Foreskin melanocyte (primary cell): ENCODE measurements at places on chromosomes 16 and 17.
A peak's percentile ranks its signal among the peaks of the same experiment; 100 is the strongest.

DNA sequence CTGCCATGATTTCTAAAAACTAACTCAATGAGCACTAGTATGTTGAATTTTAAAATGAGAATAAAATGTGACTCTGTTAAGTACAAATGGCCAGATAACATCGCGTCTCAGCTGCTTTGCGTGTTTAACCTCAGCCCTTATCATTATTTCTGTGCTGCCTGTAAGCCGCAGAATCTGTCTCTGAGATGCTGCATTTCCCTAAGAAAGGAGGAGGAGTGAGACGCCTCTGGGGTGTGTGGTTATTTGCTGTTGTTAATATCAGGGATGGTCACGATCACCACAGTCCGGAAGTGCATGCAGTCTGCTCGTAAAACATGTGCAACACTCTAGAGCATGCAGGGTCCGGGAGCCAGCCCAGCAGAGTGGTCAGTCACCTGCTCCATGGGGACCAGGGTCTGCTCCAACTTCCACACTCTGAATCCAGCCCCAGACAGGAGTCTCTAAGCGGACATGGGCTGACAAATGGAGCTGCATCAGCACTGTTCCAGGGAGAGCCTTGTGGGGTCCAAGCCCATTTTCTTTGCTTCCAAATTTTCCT is 342.5 kb downstream of the MAF start:
- DNase-seq, result no peak

DNA sequence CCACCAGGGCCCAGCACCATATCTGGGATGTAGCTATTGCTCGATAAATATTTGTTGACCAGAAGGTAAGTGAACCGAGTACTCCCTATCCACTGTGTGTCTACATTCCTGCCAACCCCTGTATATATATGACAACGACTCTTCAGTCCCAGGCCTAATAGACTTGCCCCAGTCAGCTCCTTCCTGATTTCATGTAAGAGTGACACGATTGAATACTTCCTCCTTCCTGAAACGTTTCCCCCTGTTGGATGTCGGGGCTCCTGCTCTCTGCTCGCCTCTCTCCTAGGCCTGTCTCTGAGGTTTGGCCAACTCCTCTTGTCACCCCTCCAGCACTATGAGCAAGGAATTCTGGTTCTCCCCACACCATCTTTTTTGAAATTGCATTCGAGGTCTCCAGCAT is 178.9 kb downstream of the PRKCA start:
- no peak for DNase-seq

DNA sequence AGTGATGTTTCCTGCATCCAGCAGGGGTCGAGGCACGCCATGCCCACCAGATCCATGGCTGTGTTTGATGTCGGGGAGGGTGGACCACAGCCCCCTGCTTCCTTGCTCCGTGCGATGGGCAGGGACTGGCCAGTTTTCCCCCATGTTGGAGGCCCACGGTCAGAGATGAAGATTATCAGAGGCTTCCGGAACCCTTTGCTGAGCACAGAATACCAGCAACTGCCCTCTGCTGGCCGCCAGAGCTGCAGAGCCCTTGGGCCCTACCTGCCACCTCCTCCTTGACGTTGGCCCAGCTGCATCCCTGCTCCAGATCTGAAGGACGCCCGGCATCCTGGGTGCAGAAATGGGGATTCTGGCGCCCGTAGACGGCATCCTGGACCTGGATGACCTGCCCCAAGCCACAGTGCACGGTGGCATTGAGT is 23.7 kb upstream of the BCO1 start:
- no peak for DNase-seq

- DNase-seq, result no peak
Measured at GRCh38 chr17:41326173-41327145, 10.9 kb upstream of the KRTAP17-1 start.

- DNase-seq, result peak; percentile 57
Measured at GRCh38 chr16:11996433-11997330, 20.1 kb downstream of the SNX29 start.

- no peak for DNase-seq
Measured at GRCh38 chr17:62994931-62995330, 28.9 kb downstream of the TANC2 start.

- no peak for DNase-seq
Measured at GRCh38 chr16:3971261-3971660, 90.7 kb upstream of the CREBBP start.

DNA sequence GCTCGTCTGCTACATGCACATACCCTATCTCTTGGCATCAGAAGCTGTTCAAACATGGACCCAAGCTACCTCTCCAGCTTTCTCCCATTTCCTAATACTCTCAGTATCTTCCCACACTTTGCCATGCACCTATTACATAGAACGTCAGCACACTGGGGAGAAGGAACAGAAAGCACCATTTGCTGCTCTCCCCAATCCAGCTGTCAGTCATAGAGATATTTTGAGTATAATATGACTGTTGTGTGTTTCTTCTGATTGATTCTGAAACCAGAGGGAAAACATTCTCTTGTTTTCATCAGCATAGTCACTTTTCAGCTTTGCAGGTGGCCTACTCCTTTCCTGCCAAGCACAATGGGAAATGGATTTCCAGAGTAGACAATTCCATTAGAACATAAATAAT is 107.1 kb downstream of the ADAMTS18 start:
- DNase-seq, result no peak

DNA sequence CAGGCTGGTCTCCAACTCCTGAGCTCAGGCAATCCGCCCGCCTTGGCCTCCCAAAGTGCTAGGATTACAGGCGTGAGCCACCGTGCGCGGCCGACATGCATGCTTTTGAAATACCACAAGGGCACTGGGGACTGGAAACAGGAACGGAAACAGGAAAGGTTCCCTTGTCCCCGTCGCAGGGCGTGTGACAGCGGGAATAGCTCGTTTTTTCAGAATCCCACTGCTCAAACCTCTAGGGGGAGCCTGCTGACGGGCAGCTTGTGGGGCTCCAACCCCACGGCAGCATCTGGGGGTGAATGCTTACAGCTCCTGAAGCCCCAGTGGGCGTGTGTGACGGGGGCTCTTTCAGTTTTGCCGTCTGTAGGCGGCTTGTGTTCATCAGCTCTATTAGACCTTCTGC is 18.8 kb upstream of the ASGR2 start:
- DNase-seq, result peak; percentile 23

- peak; percentile 73 for DNase-seq
Measured at GRCh38 chr17:16477255-16477654, 14.7 kb downstream of the LRRC75A start.

- no peak for DNase-seq
Measured at GRCh38 chr16:13951611-13952010, 31.7 kb downstream of the ERCC4 start.

- no peak for DNase-seq
Measured at GRCh38 chr17:37133136-37133535, 184.4 kb downstream of the AATF start.

GRCh38 chr16:3246876-3247275 is 9.6 kb downstream of the MEFV start:
- DNase-seq, result no peak

GRCh38 chr17:13078591-13079385 is 61.0 kb upstream of the ELAC2 start:
- DNase-seq, result no peak

- DNase-seq, result no peak
Measured at GRCh38 chr16:85752511-85753420, 1.9 kb upstream of the C16orf74 start.

DNA sequence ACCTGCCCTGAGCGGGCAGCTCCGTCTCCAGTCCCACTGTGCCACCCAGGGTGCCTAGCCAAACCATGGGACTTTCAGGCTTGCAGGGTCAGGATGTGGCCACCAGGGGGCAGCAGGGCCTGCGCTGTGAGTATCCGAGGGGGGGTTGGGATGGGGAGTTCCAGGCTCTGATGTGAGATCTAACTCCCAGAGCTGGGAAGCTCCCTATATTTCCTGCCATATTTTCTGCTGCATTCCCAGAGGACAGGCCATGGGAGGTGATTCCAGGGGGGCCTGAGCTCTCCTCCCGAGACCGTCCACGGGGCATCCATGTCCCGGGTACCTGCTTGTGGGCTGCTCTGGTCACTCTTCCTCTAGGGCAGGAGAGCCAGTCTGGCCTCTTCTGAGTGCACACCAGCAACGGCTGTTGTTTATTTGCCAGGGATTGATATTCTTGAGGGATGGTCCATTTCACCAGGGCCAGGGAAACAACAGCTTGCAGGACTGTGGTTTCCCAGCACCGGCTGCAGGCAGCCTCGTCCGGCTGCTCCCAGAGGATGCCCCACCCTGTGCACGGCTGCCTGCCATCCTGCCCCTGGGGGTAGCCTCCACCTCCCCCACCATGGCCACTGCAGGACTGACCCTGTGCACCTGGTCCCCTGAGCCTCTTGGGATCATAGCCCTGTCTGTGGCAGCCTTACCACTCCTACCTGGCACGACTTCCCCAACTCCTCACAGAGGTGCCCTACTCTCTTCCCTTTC is 1.2 kb downstream of the GPR142 start:
- DNase-seq, result peak; percentile 40

- no peak for DNase-seq
Measured at GRCh38 chr17:82110298-82110697, 12.3 kb upstream of the FASN start.

- DNase-seq, result peak; percentile 72
Measured at GRCh38 chr17:43367737-43368242, 31.0 kb upstream of the ARL4D start.

- DNase-seq, result no peak
Measured at GRCh38 chr17:50199211-50199802, 2.1 kb downstream of the COL1A1 start.

DNA sequence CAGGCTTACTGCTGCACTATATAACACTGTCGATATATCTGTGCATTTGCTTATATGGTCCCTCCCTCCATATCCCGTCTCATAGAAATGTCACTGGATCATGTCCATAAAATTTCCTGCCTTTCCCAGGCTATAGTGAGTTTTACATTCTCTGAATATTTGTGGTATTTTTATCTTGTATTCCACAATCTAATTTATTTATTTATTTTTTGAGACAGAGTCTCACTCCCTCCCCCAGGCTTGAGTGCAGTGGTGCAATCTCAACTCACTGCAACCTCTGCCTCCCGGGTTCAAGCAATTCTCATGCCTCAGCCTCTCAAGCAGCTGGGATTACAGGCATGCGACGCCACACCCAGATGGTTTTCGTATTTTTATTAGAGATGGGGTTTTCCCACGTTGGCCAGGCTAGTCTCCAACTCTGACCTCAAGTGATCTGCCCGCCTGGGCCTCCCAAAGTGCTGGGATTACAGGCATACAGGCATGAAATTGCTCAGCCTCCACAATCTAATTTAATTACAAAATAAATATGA is 12.9 kb downstream of the TRIM37 start:
- peak; percentile 80 for DNase-seq

GRCh38 chr16:3158510-3159314 is 23.9 kb downstream of the ZNF213 start:
- DNase-seq, result peak; percentile 81
